Stimulated activated CD8-positive, alpha-beta memory T cell treated with anti-CD3 and anti-CD28 coated beads, Interleukin-7, amount 100 ng/mL, for 1 hour (primary cell): ENCODE measurements at places on chromosomes 4 and X.

DNA sequence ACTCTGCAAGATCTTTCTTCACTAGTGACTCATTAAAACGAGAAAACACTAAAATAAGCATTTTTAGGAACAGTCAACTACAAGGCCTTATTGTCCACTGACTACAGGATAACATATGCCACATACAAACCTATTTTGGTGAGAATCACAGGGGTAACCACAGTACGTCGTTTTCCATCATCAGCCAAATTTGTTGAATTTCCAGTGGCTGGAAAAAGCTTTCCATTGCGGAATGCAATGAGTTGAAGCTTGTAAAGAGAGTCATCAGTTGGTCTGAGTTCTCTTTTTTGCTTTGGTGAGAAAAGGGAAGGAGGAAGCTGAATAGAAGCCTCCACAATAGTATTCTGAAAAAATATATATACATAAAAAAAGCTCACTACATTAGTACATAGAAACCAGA is 102.4 kb downstream of the ADGRA3 start:
- no peak for DNase-seq

- no peak for DNase-seq
Measured at GRCh38 chr4:182560358-182560757, 317.2 kb downstream of the TENM3 start.

DNA sequence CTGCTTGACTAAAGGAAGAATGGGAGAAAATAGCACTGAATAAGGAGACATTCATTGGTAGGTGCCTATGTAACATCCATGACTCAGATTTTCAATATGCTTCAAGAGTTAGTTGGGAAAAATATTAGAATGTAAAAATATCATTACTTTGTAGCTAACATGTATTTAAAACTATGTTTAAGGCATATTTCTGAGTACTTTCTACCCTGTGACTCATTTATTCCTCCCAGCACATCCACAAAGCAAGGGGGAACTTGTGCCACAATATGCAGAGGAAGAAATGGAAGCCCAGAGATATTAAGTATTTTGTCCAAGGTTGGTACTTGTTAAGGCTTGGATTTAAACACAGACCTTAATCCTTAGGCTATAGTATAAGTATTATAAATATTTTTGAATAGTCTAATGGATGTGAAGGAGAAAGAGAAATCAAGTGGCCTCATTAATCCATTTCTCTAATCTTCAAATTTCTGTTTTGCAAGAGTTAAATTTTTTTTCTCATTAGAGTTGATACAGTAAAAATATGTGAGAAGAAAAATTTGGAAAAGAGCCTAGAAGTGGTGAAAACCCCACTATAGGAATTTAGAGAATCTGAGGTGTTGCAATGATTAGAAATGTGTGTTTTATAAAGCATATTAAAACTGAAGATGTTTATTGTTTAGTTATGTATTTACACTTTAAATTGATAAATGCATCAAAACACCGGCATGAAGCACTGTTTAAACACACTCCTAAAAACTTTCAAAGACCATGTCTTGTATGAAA is 149.3 kb upstream of the GYPA start:
- DNase-seq = no peak

DNA sequence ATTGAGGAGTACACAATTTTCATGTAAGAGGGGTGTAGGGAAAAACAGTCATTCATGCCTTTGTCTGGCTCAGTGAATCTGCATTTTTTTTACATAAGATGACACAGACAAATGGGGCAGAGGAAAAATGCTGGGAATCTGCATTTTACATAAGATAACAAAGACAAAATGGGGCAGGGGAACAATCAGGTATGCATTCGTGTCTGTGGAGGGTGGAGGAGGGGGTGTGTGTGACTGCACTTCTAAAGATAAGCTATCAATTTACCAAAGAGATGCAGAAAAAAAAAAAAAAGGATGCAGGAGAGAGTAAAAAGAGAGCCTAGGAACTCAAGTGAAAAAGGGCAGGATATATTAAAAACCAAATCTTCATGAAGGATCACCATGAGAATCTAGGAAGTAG is 637.4 kb downstream of the ZNF674 start:
- no peak for DNase-seq

DNA sequence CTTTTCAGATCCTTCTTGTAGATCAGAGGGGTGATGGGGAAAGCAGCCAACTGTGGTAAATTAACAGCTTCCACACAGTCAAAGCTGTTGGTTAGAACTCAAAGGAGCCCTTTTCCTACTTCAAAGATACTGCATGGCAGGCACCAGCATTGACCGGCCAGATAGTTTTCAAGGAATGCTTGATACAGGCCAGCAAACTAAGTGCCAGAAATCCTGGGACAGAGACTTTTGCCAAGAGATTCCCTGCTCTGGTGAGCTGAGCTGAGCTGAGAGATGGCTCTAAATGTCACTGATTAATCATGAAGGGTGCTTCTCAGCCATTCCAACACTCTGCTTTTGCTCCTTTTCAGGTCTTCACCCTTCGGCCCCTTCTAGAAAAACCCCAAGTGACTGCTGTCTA is 131.6 kb upstream of the MED14 start:
- no peak for DNase-seq

GRCh38 chrX:108271397-108271787 is 166.8 kb downstream of the COL4A6 start:
- DNase-seq = no peak

DNA sequence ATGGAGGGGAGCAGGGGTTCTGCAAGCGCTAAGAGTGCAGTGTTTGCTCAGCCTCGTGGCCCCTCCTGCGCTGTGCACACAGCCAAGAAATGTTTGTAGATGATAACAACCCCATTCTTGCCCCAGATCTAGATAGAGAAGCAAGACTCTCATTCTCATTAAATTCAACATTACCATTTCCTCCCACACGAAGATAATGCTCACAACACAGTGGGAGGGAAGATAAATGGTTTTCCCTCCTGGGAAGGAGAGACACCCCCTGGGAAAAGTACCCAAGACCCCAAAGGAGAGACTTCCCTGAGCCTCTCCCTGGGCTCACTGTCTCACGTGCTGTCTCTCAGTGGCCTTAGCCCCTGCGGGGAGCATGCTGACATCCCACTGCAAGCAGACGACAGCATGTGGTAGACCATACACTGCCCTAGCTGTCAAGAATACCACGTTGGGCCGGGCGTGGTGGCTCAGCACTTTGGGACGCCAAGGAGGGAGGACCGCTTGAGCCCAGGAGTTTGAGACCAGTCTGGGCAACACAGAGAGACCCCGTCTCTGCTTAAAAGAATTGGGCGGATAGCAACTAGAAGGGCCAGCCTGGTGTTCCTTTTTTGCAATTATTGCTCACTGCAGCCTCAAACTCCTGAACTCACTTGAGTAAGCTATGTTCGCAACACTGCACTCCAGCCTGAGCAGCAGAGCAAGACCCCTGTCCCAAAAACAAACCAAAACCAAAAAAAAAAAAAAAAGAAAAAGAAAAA is 34.9 kb upstream of the IQSEC2 start:
- no peak for DNase-seq

DNA sequence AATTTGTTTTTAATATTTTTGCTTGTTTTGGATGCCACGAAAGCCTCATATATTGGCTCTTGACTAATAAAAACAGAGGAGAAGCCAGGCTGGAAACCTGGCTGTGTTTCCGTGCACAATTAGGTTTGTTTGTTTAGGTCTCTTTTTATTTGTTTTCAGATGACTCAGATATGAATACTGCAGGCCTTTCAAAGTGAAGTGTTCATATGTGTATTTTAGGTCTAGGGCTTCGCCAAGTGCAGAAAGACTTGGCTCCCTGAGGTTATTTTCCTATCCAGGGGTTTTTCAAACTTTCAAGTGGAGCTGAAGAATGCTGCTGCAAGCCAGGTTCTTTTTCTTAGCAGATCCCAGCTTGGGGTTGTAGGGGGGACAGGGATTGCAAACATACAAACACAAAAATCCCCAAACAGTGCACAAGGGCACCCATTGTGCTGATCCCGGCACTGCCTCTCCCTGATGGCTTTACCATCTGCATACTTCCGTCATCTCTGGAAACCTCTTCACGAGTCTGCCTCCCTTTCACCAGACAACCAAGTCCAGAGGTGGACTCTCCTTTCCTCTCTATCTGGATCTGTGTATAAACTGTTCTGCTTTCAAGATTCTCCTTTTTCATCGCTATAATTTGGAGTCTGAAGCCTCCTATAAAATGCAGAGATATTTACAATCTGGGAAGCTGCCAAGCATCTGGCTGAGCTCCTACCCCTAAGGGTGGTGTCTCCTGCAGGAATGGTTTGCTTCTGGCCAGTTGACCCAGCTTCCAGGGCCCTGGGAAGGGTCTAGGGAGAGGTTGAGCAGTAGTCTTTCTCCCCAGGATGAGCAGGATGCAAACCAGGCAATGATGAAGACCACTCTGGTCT is 108.6 kb downstream of the SMIM20 start:
- DNase-seq = no peak

DNA sequence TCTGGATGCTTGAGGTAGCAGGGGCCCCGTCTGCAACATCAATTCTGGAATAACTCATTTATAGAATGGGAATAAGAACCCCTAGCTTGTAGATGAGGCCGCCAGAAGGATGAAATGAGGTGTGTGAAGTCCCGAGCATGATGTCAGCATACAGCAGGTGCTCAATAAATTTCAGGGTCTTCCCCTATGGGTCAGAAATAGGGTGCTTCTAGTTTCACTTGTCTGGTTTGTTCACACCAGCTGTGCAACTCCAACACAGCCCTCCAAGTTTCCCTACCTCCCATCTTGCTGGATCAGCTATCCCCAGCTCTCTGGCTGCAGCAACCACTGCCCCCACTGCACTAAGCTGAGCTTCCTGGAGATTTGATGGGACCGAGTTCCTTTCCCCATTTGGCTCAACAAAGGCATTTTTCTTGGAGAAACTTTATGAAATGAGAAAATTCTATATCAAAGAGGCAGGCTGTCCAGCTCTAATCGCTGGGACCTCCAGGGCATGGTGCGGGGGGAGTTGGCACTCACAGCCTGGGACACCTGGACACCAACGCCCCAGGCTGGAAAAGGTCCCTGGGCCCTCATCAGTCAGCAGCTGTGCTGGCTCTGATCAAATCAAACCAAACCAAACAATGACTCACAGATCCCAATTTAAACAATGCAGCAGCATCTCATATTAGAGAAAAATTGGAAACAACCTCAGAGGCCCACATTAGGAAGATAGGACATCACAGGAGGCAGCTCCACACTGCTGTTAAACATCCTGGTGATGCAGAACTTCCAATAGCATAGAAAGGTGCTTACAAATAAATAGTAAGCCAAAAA is 13.3 kb downstream of the SLC2A9 start:
- no peak for DNase-seq

DNA sequence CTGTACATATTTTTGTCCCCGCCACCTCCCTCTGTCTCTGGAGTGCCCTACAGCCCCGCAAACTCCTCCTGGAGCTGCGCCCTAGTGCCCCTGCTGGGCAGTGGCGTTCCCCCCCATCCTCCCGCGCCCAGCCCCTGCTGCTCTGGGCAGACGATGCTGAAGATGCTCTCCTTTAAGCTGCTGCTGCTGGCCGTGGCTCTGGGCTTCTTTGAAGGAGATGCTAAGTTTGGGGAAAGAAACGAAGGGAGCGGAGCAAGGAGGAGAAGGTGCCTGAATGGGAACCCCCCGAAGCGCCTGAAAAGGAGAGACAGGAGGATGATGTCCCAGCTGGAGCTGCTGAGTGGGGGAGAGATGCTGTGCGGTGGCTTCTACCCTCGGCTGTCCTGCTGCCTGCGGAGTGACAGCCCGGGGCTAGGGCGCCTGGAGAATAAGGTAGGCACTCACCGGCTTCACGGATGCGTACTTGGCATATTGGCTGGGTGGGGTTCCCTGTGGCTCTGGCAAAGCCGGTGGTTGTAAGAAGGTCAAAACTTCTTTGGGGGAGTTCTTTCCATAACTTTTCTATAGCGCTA is 653 bp downstream of the HHIP start:
- no peak for DNase-seq

DNA sequence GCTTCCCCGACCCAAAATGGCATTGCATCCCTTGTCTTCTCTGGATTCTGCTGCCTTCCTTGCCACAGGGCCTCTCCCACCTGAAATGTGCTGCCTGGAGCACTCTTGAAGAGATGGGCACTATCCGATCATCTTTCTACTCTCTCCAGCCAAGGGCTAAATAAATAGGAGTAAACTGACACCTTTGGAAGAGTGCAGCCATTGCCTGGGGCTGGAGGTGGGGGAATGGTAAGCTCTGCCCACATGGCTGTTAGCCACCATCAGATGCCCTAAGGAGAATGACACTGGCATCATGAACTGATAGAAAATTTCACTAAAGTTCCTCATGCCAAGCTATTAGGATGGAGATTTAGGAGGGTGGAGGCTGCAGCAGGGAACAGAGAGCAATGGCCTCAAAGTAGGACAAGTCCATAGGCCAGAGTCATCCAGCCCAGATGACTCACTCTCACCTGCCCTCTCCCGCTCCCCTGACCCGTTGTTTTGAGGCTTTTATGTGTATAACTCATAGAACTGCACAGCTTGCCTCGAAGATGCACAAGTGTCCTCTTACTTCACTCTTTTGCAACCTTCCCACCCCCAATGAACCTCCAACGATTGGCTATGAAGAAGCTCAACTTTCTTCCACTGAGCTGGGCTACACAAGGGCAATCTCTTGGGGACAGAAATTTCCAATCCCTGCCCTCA is 822 bp upstream of the PFKFB1 start:
- DNase-seq = no peak

GRCh38 chrX:11397680-11398079 is 104.5 kb downstream of the AMELX start:
- DNase-seq = no peak

DNA sequence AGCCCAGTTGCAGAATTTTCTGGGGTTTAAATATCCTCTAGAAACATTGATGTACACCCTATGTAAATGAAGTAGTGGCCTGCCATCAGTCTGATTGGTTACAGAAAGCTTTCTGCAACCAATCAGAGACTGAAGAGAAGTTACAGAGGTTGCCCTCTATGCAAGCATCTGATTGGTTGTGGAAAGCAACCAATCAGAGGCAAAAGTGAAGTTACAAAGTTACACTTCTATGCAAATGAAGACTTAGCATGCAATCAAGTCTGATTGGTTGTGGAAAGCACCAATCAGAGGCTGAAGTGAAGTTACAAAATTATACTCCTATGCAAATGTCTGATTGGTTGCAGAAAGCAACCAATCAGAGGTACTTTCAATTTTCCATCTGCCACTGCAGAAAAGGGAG is 51.9 kb upstream of the USP9X start:
- DNase-seq = no peak

- no peak for DNase-seq
Measured at GRCh38 chr4:164058776-164059445, 564.4 kb downstream of the TMA16 start.

GRCh38 chr4:113404841-113405240 is 355.4 kb downstream of the ANK2 start:
- no peak for DNase-seq

GRCh38 chrX:16970977-16971376 is 24.5 kb downstream of the REPS2 start:
- DNase-seq = no peak

GRCh38 chrX:39513836-39514235 is 583.9 kb downstream of the BCOR start:
- DNase-seq = no peak

DNA sequence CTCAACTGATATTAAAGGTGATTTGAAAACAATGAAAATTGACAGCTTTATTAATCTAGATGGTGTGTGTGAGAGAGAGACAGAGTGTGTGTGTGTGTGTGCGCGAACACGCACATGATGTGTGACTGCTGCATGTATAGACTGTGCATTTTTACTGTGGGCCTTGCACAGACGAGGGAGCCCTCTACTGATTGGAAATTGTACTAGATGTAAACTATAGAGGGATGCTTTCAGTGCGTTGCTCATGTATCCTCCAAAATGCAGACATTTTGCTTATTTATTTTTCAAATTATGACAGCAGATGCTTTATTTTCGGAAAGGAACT is 168.4 kb upstream of the GK2 start:
- DNase-seq = no peak
